Type B pancreatic cell (in vitro differentiated cells): ENCODE measurements at places on chromosomes 2 and 18. TPM values are rescaled to one million over a fixed set of nuclear protein-coding genes. Genes with fewer than 3 reads are reported as not detected.

DNA sequence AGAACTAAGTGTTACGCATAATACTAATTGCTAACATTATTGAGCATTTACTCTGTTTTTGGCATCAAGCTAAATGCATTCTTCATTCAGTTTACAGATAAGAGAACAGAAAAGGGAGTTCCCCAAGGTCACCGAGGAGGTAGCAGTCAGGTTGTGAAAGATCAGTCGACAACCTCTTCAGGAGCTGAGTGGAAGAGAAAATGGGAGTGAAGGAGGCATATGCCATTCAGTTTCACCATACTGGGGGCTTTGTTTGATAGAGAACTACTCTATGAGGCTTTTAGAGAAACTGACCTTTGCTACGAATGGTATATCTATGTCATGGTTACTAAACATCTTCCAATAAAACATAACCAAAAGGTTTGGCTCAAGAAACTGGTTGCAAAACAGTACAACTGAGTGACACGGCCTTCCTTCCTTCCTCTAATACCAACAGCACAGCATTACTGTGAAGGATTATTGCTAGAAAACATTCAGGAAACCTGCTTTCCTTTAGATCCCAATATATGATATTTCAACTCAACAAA, 112.1 kb downstream of the RBMS1 start:
- no peak for DNase-seq

GRCh38 chr2:120052597-120052996, 39.7 kb downstream of the EPB41L5 start:
- no peak for DNase-seq

- no peak for DNase-seq
Measured at GRCh38 chr18:8988260-8988871, 114.1 kb upstream of the NDUFV2 start.

DNA sequence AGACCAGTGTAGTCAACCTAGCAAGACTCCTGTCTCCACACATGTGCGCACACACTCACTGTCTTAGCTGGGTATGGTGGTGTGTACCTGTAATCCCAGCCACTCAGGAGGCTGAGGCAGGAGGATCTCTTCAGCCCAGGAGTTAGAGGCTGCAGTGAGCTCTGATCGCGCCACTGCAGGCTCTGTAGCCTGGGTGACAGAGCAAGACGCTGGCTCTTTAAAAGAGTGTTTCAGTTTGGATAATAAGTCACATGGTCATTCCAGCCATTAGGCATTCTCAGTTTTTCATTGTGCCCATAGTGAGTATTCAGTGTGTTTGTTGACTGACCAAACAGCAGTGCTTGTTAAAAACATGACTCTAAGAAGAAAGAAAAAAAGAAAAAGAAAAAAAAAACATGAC, 31.0 kb downstream of the RAB10 start:
- no peak for DNase-seq

DNA sequence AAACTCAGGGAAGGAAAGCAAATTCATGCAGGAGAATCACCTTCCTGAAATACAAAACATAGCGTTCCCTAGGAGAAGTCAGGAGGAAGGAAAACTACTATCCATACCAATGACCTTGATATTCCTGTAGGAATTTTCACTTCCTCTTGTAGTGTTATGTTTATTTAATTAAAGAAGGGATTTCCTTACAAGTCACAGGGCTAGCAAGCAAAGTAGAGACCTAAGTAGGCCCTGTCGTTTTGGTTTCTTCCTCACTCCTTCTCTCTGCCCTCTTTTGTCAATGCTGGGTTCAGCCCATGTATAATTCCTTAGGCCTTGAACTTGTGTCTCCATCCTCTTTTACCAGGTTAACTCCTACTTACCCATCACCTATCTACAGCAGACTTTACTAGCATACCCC, 435.2 kb upstream of the LRATD1 start:
- no peak for DNase-seq

- no peak for DNase-seq
Measured at GRCh38 chr18:8162802-8163201, 446.4 kb upstream of the RAB12 start.

DNA sequence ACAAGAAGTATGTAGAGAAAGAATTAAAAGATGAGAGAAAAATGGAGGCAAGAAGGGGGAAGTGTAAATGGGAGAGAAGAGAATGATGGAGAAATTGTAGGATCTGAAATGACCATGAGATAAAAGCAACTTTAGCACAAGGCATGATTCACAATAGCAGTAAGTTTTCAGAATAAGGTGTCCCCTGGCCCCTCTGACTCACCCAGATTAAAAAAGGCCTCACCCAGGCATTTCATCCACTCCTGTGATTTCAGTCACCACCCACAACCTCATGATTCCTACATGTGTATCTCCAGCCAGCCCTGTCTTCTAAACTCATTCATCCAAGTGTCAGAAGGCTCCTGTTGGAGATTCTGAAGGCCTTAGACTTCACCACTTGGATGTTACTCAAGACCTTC, 56.6 kb downstream of the SP100 start:
- no peak for DNase-seq

- DNase-seq = no peak
Measured at GRCh38 chr2:29009711-29010677, 28.9 kb downstream of the TOGARAM2 start.

- no peak for DNase-seq
Measured at GRCh38 chr18:54052732-54053429, 171.6 kb downstream of the MBD2 start.

GRCh38 chr2:113219889-113220641, 46.3 kb downstream of the PSD4 start:
- no peak for DNase-seq

MATN3 gene
- total RNA-seq = 0.45 and 3.0 TPM in 2 replicates

GPBAR1 gene
- total RNA-seq = 2.1 and 5.7 TPM in 2 replicates
